Thoracic aorta endothelial cell (primary cell): ENCODE measurements at places on chromosomes 11 and 22. TPM values are rescaled to one million over a fixed set of nuclear protein-coding genes. Genes with fewer than 3 reads are reported as not detected.

NOX4 gene
- total RNA-seq = 24.9 and 34.9 TPM in 2 replicates

SPECC1L gene
- total RNA-seq = 56.9 and 60.2 TPM in 2 replicates

LIPT2 gene
- 2.0 and 3.1 TPM in 2 replicates for total RNA-seq

ZNF280A gene
- total RNA-seq = under 0.01 TPM in 1 of 2 replicates, not detected in the other

MCHR1 gene
- not detected in 2 replicates for total RNA-seq

OR51I1 gene
- not detected in 2 replicates for total RNA-seq

C11orf87 gene
- not detected in 2 replicates for total RNA-seq

WNT11 gene
- not detected in 2 replicates for total RNA-seq

WT1 gene
- total RNA-seq = not detected in 2 replicates

MMP12 gene
- total RNA-seq = not detected in 2 replicates

GRM5 gene
- 0.13 and 0.22 TPM in 2 replicates for total RNA-seq

ZC3H12C gene
- 21.0 and 22.4 TPM in 2 replicates for total RNA-seq

TIMP3 gene
- total RNA-seq = 0.29 and 0.40 TPM in 2 replicates

SERHL2 gene
- total RNA-seq = 1.3 and 1.4 TPM in 2 replicates

RBMXL2 gene
- 0.40 TPM in 1 of 2 replicates, not detected in the other for total RNA-seq

ARHGAP20 gene
- total RNA-seq = 9.2 and 10.0 TPM in 2 replicates

UBQLN3 gene
- not detected in 2 replicates for total RNA-seq

NXPE1 gene
- not detected in 2 replicates for total RNA-seq

BIK gene
- total RNA-seq = 0.27 and 0.86 TPM in 2 replicates

PAMR1 gene
- total RNA-seq = 0.65 and 0.93 TPM in 2 replicates

GSTT2B gene
- 7.1 and 11.4 TPM in 2 replicates for total RNA-seq

KRTAP5-10 gene
- total RNA-seq = not detected in 2 replicates

ZDHHC13 gene
- 65.7 and 108 TPM in 2 replicates for total RNA-seq

UPK3A gene
- not detected in 2 replicates for total RNA-seq

C11orf16 gene
- not detected in 2 replicates for total RNA-seq

SAA1 gene
- total RNA-seq = not detected in 2 replicates

IL10RA gene
- 0.07 TPM in 1 of 2 replicates, not detected in the other for total RNA-seq

SAA4 gene
- total RNA-seq = not detected in 2 replicates

KCNC1 gene
- not detected in 2 replicates for total RNA-seq

CTTN gene
- total RNA-seq = 295 and 351 TPM in 2 replicates

CNGA4 gene
- total RNA-seq = under 0.01 and 0.07 TPM in 2 replicates

POTEH gene
- total RNA-seq = not detected in 2 replicates

PRG3 gene
- total RNA-seq = not detected in 2 replicates

FAM227A gene
- 1.1 and 1.5 TPM in 2 replicates for total RNA-seq

TSPAN32 gene
- total RNA-seq = not detected in 2 replicates

STIP1 gene
- total RNA-seq = 247 and 273 TPM in 2 replicates

SCO2 gene
- total RNA-seq = 2.0 and 2.4 TPM in 2 replicates

PDE3B gene
- total RNA-seq = 7.4 and 10.4 TPM in 2 replicates

GSTT4 gene
- total RNA-seq = not detected in 2 replicates

GGT1 gene
- 0.53 and 0.57 TPM in 2 replicates for total RNA-seq

RFPL2 gene
- not detected in 2 replicates for total RNA-seq

SLC25A17 gene
- total RNA-seq = 20.3 and 23.8 TPM in 2 replicates

OR51D1 gene
- not detected in 2 replicates for total RNA-seq

PGM2L1 gene
- 24.1 and 33.6 TPM in 2 replicates for total RNA-seq

EFEMP2 gene
- 18.9 and 22.0 TPM in 2 replicates for total RNA-seq
